ENCODE measurements at places on chromosomes 11 and 22. TPM values are rescaled to one million over a fixed set of nuclear protein-coding genes. Genes with fewer than 3 reads are reported as not detected.

- no peak for DNase-seq
Measured at GRCh38 chr11:14070896-14071295, 108.4 kb downstream of the SPON1 start.

GRCh38 chr11:64619811-64620380 lies 28.9 kb downstream of the SLC22A12 start:
- DNase-seq, result peak; percentile 70

- no peak for DNase-seq
Measured at GRCh38 chr11:33515347-33515746, 185.3 kb downstream of the C11orf91 start.

SPCS2 gene
- 224 TPM for polyA plus RNA-seq

OR5L1 gene
- not detected for polyA plus RNA-seq

DNA sequence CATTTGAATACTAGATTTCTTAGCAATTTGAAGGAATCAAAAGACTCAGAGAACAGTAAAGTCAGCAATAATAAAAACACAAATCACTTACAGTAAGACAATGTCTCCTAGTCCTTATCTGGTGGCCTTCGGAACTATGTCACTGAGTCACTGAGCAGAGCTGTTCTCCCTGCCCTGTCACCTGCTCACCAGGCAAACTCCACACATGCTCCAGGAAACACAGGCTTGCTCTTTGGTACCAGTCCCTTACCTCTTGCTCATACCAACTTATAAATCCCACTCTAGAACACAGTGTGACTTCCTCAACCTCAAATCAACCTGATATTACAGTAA lies 81.1 kb upstream of the CHRM4 start:
- no peak for DNase-seq

DNA sequence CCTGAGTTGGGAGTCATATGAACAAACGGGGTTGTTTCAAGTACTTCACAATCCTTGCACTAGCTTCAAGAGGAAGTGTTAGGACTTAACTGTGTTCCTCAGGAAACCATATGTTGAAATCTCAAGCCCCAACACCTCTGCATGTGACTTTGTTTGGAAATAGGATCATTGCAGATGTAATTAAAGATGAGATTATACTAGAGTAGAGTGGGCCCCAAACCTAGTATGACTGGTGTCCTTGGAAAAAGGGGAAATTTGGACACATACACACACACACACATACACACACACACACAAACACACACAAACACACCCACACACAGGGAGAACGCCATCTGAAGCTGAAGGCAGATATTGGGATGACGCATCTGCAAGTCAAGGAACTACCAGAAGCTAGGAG lies 6.4 kb upstream of the CEP295 start:
- DNase-seq, result no peak

- DNase-seq, result no peak
Measured at GRCh38 chr11:23317816-23318215, 457.5 kb upstream of the CCDC179 start.

DNA sequence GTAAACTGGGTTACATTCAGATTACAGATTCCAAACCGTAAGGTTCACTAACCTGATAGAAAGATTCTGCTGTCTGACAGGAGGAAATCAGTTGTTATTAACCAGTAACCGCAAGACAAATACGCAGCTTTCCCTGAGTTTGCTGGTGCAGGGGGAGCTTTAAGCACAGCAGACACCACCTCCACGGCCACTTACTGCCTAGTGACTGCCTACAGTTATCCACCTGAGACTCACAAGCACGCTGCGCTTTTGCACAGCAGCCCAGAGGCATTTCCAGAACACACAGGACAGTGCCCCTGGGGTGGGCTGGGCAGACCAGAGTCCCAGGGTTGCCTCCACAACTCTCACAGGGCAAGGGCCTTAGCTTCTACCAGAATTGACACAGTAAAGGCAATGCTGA lies 90.9 kb downstream of the CTTN start:
- no peak for DNase-seq

SYTL2 gene
- polyA plus RNA-seq, result 19.8 TPM

- no peak for DNase-seq
Measured at GRCh38 chr11:4919250-4919649, at the start of gene OR51G2. Gene OR51G2 (minus strand): TSS chr11:4919350. CDS start chr11:4915663, 3,687 bp downstream.

KRTAP5-7 gene
- polyA plus RNA-seq, result not detected

CCDC81 gene
- polyA plus RNA-seq, result 0.54 TPM

GRCh38 chr11:44960200-44960845 lies 9.6 kb upstream of the TP53I11 start:
- DNase-seq, result no peak

DNA sequence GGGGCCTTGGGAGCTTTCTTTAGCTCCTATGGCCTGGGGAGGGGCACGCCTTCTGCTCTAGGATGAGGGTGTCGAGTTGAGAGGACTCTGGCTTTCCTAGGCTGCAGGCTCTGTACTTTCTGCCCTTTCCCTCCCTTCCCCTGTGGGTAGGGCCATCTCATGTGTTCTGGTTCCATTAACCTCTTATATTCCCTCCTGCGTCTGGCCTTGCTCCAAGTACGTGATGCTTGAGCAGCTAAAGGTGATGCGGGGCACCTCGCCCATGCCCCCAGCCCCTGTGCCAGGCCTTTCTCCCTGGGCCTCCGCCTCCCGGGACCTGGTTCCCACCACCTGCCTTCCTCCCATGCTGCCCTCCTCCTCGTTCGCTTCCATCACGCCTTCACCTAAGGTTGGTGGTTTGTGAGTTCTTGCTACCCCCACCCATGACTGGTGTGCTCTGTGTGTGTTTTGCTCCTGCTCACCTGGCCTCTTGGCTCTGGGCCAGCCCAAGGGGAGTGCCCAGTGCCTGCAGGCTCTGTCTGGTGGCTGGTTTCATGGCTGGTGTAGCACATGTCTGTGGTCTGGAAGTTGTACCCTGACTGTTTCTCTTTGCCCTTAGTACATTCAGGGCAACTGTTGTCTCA lies 34.1 kb downstream of the PHLDB1 start:
- DNase-seq, result peak; percentile 56

DNA sequence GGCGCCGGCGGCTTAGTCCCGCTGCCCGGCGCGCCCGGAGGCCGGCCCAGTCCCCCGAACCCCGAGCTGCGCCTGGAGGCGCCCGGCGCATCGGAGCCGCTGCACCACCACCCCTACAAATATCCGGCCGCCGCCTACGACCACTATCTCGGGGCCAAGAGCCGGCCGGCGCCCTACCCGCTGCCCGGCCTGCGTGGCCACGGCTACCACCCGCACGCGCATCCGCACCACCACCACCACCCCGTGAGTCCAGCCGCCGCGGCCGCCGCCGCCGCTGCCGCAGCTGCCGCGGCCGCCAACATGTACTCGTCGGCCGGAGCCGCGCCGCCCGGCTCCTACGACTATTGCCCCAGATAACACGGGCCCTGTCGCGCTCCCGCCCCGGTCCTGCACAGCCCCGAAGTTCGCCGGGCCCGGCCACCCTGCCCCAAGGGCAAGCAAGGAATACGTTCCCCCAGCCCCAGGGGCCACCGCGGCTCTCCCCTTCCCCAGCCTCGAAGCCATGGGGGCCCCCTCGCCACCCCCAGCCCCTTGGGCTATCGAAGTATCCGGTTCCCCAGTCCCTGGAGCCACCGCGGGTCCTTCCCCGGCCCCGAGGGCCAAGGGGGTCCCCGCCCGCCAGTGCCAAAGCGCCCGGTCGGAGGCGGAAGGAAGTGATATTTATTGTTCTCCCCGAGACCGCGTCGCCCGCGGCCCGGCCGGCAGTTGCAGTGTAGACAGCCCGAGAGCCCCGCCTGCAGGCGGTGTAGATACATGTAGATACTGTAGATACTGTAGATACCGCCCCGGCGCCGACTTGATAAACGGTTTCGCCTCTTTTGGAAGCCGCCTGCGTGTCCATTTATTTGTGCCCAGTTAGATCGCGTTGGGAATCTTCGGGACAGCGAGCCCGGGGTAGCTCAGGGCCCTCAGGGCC lies 6.2 kb downstream of the TBX1 start:
- DNase-seq, result no peak

GRCh38 chr11:107713009-107713408 lies 1.2 kb upstream of the SLN start:
- DNase-seq, result no peak

SYT12 gene
- polyA plus RNA-seq, result 0.13 TPM

GPR152 gene
- not detected for polyA plus RNA-seq

LRRC75B gene
- 23.4 TPM for polyA plus RNA-seq

DNA sequence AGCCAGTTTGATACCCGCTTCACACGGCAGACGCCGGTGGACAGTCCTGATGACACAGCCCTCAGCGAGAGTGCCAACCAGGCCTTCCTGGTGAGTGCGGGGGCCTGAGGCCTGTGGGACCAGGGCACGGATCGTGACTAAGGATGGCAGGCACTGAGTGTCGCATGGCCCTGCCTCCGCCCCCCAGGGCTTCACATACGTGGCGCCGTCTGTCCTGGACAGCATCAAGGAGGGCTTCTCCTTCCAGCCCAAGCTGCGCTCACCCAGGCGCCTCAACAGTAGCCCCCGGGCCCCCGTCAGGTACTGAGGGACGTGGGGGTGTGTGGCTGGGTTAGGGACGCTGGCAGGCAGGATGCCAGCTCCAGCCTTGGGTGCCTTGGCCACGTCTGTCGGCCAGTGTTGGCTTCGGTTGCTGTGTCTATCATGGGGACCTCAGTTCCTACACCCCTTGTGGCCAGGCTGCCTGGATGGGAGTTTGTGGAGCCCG lies 3.0 kb downstream of the PTPRCAP start:
- DNase-seq, result no peak

DNA sequence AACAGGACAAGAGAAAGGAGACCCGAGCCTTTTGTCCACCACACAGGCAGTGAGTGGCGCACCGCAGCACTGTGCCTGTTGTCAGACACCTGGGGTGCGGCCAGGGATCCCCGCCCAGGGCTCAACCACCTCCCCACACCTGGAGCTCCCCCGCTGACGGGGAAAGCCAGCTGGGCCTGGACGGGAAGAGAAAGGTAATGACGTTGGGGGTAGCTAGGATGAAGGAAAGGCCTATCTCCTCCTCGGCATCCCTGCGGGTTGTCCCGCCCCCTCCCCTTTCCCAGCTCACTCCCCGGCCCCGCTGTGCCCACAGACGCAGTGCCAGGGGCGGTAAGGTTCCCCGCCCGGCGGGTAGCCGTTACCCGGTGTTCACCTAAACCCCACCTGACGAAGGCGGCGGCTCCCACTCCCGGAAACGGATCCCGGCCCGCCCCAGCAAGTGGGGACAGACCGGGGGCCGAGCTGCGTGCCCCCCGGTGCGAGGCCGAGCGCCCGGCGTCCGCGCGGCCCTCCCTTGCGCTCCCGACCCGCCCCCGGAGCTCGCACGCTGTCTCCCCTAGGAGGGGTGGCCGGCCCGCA lies 495 bp downstream of the HYOU1 start:
- DNase-seq, result no peak

ARAP1 gene
- 58.2 TPM for polyA plus RNA-seq

GRCh38 chr11:33772300-33772699 lies 2.0 kb downstream of the FBXO3 start:
- no peak for DNase-seq

GRCh38 chr22:42379966-42380537 lies 52.2 kb downstream of the NFAM1 start:
- no peak for DNase-seq

GRCh38 chr22:38467438-38467903 lies 425 bp upstream of the KDELR3 start:
- no peak for DNase-seq

DNA sequence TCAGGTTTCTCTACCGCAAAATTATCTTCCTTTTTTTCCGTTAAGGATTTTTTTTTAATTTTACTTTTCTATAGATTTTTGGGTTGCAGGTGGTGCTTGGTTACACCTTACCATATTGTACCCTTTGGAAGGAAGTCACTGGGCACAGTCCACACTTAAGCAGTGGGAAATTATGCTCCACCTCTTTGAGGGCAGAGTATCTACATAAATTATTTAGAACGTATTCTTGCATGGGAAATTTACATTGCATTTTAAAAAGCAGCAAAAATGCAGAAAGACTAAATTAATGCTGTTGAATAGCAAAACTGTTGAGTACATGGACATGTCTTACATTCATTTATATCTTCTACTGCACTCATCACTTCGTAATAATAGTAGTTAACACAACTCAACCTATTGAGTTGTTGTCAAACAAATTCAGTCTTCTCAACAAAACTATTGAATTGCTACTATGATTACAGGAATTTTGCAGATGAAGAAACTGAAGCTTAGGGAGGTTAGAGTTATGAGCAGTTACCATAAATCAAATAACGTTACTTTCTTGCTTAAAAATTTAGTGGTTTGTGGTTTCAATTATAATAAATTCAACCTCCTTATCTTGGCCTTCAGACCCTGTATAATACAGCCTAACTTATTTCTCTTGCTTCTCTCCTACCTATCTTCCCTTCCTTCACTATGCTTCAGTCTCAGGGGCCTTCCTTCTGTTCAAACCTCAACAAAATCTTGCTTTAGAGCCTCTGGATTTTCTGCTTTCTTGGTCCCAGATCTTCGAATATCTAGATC lies 97.4 kb upstream of the ARHGAP20 start:
- DNase-seq, result no peak

DNA sequence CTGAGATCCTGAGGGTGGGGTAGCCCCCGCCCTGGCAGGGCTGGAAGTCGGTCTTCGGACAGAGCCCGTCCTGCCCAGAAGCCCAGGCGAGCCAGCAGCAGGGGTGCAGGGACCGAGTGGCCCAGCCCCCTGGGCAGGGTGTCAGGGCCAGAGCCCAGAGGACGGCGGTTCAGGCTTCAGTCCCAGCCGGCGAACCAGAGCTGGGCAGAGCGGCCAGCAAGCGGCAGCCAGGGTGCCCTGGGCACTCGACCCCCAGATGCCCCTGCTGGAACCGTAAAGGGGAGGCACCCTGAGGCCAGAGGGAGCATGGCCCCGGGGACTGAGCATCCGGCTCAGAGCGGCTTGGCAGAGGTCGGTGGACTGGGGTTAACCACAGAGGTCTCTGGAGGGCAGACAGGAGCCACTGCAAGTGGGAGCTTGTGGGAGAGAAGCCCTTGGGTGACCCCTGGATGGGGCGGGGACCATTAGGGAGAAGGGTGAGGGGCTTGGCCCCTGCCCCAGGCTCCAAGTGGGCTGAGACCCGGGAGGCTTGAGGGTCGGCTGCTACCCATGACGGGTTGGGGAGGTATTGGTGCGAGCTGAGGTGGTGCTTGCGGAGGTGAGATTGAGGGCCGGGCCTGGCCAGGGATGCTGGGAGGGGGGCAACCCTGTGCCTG lies 15.9 kb downstream of the LSP1 start:
- DNase-seq, result no peak

DNA sequence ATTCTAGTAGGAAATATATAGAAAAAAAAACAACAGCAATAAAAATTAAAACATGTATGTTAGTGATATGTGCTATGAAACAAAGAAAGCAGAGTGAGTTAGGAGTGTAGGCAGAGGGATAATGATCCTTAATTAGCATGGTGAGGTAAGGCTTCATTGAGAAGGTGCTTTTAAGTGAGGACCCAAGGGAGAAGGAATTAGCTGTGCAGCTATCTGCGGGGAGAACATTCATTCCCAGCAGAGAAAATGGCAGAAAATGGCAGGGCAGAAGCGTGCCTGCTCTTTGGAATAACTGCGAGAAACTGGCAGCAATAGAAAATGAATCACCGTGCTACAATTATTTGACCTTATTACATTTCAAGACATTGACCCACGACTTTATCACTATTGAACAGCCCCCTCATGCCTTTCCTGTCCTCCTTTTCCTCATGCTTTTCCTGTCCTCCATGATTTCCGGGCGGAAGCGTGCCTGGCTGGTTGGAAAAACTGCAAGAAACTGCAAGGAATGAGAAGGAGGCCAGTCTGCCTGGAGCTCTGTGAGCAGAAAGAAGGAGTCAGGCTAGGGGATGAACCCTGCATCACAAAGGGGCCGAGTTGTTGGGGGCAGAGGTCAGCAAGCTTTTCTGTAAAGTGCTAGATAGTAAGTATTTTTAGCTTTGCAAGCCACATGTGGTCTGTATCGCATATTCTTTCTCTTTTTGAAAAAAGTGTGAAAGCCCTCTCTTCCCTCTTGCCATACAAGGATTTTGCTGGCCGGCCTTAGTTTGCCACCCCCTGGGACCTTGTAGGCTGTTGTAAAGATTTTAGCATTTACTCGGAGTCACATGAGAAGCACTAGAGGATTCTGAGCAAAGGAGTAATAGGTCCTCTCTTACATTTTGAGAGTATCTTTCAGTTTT lies 37.1 kb upstream of the SWAP70 start:
- no peak for DNase-seq
